Brain pericyte (primary cell): ENCODE measurements at places on chromosomes 2 and 18.
A peak's percentile ranks its signal among the peaks of the same experiment; 100 is the strongest.

- DNase-seq = peak; percentile 17
Measured at GRCh38 chr2:189014449-189015138, 40.4 kb downstream of the COL3A1 start.

DNA sequence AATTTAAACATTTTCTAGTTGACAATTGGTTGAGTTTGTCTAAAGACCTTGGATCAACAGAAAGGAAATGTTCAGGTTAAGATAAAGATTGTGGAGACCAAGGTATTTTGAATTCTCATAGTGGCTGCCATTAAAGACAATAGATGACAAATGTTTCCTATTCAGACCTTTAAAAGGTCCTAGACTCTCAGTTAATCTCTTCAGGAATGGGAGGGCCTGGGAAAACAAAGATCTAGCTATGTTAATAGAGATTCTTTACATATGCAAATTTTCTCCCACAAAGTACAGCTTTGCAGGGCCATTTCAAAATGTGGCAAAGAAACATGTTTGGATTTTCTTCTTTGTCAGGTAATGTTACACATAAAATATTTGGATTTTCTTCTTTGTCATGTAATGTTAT lies 403.9 kb downstream of the SPAG16 start:
- no peak for DNase-seq

GRCh38 chr18:55544014-55544413 lies 44.0 kb downstream of the TCF4 start:
- DNase-seq = no peak

DNA sequence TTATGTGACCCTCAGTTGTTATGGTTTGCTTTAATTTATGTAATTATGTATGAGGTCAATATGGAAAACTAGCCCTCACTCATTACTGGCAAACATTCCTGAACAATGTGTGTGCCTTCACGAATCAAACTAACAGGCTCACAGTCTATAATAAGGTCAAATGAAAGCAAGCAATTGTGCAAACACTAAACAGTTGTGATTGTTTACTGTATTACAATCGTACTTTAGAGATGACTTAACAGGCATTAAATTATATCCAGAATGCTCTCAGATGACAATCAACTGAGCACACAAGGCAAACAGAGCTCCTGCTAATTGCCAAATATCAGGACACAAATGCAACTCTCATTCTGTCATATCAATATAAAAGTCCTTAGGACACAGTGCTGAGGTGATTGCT lies 29.5 kb downstream of the COL5A2 start:
- no peak for DNase-seq

DNA sequence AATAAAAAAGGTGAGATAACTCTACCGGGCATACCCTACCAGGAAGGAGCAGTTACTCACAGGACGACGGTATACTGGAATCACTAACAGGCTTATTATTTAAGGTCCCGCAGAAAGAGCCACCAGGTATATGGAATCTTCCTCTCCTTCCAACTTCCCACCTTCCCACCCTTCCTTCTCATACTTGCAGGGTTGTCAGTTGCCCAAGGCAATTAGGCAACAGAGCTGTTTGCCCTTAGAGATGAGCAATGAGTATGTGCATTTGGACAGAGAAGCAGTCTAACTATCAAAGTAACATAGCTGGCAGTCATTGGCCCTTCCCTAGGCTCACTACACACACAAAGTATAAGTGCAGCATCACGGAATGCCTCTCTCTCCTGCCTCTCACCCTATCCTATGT lies 32.1 kb upstream of the EVA1A start:
- DNase-seq = no peak

DNA sequence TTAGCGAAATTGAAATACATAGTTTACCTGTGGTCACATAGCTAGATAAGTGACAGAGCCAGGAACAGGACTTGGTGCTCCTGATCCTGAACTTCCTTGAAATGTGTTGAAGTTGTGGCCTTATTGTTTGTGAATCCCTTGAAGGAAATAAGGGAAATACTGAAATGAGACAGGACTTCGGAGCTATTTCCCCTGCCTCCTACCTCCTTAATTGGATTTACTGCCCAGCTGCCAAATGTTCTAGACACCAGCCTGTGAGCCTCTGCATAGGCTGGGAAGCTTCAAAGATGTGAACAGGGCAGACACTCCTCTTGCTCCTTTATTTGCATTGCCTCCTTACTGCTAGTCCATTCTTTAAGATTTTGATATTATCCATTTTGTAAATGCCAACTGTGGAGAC lies 135.2 kb downstream of the PRPF40A start:
- no peak for DNase-seq

DNA sequence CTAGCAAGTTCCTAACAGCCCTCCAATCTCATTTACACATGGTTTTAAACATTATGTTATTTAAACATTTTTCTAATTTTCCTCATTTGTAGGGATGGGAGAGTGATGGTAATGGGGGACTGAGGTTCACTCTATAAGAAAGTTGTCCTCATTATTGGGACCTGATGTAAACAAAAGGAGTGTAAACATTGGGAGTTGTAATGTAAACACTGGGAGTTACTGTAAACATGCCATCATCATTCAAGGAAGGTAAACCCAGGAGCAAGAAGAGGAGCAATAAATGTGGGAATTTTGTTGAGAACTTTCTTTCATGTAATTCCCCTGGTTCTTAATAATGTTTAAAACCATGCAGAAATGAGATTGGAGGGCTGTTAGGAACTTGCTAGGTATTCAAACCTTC lies 17.8 kb downstream of the RFTN2 start:
- DNase-seq = no peak

DNA sequence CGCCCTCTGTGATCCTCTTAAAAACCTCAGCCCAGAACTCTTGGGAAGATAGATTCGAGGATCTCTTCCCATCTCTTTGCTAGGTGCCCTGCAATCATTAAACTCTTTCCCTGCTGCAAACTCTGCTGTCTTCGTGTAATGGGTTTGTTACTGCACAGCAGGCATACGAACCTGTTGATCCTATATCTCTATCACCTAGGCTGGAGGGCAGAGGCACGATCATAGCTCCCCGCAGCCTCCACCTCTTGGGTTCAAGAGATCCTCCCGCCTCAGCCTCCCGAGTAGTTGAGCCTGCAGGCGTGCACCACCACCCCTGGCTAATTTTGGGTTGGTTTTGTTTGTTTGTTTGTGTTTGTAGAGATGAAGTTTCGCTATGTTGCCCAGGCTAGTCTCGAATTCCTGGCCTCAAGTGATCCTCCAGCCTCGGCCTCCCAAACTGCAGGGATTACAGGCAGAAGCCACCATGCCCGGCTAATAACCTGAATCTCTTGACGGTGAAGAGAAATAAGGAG lies 493 bp upstream of the BBS5 start:
- no peak for DNase-seq

- no peak for DNase-seq
Measured at GRCh38 chr2:25197336-25198208, 29.2 kb upstream of the POMC start.

DNA sequence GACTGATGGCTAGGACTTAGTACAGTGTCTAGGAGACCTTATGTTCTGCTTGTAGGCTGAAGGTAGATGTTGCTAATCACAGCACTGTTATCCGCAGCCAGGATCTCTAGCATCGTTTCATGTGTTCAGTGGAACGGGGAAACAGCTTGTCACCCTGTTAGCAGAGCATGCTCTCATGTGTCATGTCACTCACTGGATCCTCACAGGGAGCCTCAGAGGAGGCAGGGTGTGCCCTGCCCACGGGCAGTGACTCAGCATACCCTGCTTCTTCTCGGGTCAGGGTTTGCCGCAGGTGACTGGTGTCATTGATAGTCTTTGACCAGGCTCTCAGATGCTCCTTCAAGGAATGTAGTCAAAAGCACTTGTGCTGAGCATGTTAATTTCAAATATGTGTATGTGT lies 44.4 kb downstream of the RPIA start:
- DNase-seq = no peak

GRCh38 chr2:62221141-62221540 lies 25.2 kb downstream of the B3GNT2 start:
- no peak for DNase-seq

- DNase-seq = no peak
Measured at GRCh38 chr2:20080428-20080827, 29.0 kb upstream of the LAPTM4A start.

DNA sequence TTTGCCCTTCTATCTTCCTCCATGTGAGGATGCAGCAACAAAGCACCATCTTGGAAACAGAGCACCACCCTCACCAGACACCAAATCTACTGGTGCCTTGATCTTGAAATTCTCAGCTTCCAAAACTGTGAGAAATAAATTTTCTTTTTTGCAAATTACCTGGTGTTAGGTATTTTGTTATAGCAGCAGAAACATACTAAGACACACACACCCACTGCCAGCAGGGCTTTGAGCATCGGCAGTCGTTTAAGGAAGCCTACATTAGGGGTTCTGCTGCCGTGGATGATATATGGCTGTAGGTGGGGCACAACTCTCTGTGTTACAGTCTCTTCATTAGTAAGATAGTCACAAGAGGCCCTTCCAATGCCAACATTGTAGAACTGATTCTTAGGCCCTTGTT lies 20.7 kb upstream of the MFSD6 start:
- no peak for DNase-seq

- no peak for DNase-seq
Measured at GRCh38 chr2:56515399-56515798, 331.6 kb downstream of the CCDC85A start.

DNA sequence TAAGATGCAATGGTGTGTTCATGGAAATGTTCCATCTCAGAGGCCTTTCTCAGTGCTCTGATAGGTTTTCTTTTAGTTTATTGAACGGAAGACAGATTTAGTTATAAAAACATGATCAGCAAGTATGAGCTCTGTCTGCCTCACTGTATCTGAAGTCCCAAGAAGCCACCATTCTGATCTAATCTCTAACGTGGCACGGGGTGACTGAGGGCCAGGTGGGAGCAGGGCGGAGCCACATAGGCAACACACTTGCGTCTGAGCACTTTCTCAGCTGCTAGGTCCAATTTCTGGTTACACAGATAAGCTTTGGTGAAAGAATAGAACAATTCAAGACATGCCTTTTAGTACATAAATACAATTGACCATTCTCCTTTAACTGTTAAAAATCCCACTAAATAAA lies 60.4 kb downstream of the SNTG2 start:
- DNase-seq = no peak

DNA sequence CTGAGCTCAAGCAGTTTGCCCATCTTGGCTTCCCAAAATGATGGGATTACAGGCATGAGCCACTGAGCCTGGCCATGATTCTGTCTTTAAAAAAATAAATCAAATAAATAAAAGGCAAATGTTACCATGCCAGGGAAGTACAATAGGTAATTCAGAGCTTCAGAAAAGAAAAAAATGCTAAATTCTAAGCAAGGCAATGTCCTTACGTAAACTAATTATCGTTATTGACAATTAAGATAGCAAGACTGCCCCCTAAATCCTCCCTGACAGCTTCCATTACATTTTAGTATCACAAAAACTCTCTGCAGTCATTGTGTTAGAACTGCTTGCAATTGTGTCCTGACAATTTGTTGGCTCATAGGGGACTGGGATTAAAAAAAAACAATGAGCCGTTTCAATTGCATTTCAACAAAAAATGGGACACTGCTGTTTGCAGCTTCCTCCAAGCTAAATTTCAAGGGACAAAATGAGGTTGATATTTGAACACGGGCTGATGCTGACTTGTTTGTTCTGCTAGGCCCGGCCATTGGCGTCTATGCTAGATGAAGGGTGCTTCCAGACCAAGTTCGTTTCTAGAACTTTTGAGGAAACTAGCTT lies 88.9 kb downstream of the MOGAT1 start:
- no peak for DNase-seq

DNA sequence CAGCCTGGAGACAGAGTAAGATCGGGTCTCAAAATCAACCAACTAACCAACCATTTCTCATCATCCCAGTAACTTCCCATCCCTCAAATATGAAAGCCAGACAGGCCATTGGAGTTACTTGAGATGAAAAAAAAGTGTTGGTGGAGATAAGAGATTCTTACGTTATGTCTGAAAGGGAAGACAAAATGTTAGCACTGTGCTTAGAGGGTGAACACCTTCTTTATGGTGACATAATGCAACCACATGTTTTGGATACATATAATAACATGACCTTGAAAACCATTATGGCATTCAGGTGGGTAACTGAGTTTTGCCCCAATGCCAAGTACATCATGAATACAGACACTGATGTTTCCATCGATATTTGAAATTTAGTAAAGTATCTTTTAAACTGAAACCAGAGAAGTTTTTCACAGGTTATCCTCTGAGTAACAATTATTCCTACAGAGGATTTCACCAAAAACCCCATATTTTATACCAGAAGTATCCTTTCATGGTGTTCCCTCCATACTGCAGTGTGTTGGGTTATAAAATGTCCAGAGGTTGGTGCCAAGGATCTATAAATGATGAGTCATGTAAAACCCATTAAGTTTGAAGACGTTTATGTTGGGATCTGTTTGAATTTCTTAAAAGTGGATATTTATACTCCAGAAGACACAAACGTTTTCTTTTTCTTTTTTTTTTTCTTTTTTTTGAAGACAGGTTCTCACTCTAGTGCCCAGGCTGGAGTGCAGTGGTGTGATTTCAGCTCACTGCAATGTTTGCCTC lies 45.5 kb downstream of the AAK1 start:
- no peak for DNase-seq

GRCh38 chr18:30208546-30208945 lies 834.0 kb downstream of the DSC3 start:
- DNase-seq = no peak

GRCh38 chr2:96091711-96092572 lies 24.4 kb downstream of the ADRA2B start:
- DNase-seq = no peak

DNA sequence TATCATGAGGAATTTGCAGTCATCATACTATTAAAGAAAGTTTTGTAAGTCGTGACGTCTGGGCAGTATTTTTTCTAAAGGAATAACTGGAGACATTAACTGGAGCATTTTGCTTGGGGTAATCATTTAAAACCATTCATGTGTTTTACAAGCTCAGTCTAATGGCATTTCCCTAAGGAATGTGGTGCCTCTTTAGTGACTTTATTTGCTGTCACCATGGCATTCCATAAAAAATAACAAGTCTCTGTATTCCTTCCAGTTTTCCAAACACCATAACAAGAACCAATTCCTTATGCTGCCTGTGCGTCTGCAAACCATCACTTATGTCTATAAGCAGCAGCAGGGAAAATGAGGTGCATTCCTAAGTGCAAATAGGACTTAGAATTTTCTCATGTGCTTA lies 82.8 kb downstream of the EPB41L3 start:
- no peak for DNase-seq
